Fibroblast of skin of left biceps (primary cell): ENCODE measurements at places on chromosomes 13 and 19.

DNA sequence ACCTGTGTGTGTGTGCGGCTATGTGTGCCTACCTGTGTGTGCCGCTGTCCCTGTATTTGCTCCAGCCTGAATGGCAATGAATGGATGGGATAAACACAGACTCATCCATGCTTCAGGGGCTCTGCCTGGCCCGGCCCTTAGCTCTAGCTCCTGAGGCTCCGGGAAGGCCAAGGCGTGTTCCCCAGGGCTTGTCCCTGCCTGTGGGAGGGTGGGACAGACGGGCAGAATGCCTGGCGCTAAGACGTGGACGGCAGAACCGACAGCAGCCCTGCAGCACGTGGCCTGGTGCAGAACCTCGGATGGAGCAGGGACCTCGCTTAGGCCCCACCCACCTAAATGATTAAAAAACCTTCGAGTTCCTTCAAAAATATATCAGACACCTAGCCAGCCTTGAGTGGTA lies 57.8 kb upstream of the C13orf46 start:
- DNase-seq, result no peak

DNA sequence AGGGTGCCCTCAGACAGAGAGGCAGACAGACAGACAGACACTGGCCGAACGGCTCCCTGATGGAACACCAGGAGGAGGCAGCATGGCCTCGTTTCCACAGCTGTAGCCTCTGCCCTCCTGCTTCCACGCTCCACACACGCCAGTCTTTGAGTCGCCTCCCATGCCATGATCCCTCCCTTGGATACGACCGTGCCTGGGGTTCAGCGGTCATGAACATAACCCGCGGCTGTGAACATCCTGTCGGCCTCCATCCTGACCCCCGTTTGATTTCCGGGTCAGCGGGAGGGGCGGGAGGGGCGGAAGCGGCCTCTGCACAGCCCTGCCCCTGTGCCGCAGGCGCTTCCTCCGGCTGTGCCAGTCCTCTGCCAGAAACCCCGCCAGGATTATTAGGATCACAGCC lies 23.4 kb downstream of the GP6 start:
- DNase-seq, result no peak

- DNase-seq, result no peak
These were observed 3.0 kb downstream of the HPN start for GRCh38 chr19:35044317-35045117.

DNA sequence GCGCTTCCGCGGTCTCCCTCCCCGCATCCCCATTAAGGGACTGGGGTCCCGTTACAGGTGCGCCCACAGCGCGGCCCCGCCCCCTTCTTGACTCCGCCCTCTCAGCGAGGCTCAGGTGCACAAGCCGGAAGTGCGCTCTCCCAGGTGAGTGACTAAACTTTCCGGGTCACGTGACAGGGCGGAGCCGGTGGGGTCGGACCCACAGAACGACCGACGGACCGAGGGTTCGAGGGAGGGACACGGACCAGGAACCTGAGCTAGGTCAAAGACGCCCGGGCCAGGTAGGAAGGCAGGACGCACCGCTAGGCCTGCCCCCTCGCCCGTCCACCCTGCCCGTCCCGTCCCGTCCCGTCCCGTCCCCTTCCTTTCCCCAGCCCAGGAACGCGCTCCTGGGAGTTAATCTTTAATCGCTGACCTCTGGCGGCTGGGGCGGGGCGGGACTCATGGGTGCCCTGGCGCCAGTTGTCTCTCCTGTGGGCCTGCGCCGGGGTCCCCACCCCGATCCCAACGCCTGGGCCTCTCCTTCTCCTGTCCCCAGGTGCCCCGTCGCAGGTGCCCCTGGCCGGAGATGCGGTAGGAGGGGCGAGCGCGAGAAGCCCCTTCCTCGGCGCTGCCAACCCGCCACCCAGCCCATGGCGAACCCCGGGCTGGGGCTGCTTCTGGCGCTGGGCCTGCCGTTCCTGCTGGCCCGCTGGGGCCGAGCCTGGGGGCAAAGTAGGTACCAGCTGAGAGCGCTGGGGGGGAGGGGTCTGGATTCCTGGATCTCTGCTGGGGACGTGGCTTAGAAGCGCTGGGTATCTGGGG lies at the start of gene CRB3:
CRB3 (plus strand) TSS at position 202 of the 804 bp plus-strand sequence; CDS start at position 633, 431 bp downstream.
- no peak for DNase-seq
